CD4-positive, alpha-beta T cell treated with Interleukin-12 subunit alpha and Interleukin-12 subunit beta, for 1 hour (primary cell): ENCODE measurements at places on chromosomes 4 and X.

DNA sequence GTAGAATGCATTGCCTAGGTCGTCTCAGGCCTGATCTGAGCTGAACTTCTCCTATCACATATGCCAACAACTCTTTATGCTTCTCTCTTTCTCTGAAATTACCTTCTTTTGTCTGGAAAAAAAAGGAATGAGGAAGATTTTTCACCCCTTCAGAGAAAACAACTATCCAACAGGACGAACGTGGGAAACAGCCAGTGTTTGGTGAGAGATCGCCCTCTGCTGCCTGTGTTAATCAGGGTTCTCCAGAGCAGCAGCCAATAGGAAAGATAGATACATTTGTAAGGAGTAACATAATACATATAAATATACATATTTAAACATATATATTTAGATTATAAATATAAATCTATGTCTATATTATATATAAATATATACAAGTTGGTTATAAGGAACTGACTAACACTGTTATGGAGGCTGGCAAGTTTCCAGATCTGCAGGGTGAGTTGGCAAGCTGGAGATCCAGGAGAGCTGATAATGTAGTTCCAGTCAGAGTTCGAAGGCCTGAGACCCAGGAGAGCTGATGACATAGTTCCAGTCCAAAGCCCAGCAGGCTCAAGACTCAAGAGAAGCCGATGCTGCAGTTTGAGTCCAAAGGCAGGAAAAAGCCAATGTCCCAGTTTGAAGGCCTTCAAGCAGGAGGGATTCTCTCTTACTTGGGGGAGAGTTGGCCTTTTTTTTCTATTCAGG is 13.3 kb downstream of the CETN2 start:
- no peak for DNase-seq

DNA sequence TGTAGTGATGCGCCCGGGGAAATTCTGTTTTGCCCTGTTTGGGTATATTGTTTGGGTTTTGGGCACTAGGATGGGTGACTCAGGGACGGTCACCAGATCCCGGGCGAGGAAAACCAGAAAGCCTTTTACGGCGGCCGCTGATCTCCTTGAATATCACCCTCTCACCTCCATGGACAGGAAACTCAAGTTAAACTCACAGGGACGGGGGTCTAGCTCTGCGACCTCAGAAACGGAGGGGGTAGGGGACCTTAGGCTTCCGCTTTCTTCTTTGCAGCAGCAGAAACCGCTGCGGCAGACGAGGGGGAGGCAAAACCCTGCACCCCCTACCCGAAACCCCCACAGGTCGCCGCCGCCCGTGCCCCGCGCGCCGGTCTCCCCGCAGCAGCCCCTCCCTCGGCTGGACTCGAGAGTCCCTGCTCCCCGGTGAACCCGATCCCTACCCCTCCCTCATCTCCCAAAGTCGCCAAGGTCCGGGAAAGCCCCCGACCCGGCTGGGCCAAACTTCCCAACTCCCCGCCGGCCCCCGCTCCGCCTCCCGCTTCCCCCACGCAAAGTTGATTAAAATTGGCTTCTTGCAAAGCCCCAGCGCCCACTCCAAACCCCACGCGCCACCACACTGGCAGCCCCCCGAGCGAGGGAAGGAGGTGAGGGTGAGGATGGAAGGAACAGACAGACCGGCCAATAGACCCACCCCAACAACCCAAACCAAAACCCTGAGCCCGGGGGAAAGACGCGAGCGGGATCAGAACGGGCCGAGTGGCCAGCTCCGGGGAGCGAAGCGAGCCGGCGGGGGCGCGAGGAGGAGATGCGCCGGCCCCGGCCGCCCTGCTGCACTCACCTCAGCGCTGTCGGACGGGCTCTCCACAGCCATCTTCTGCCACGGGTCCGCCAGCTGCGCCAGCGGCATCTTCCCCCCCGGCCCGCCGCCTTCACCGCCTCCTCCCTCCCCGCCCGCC is 705 bp downstream of the RPS6KA3 start:
- peak; percentile 34 for DNase-seq

DNA sequence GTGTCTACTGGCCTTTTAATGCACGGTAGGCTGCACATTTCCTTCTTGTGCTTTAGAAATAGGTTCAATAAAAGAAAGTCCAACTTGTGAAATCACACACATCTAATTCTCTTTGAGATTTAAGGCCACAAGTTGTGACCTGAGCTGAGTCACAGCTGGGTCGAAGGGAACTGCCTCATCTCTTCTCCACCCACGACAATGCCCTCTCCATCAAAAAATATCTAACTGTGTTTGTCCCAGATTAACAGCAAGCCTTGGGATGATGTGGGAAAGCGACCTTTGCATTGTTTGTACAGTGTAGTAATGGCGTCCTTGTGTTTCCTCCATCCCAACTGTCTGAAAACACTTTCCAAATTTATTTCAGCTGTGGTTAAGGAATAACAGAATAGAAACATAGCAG is 168.9 kb downstream of the AMELX start:
- DNase-seq: no peak

DNA sequence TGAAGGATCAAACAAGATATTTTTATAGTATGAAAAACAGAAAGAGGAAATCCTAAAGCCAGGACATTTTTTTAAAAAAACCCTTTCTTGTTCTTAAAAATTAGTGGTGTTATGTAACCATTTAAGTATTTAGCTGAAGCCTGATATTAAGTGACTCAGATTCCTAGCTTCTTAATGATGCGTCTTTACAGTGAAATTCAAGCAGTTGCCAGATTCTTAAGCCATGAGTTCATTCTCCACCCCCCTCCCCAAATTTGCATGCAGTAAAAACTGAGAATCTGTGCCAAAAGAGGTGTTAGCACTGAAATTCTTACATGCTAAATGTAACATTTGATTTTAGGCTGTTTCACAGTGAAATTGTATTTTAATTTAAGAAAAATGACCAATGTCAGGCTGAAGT is 180.8 kb downstream of the RAPGEF2 start:
- DNase-seq: no peak
